ENCODE measurements at places on chromosomes 1 and 21. TPM values are rescaled to one million over a fixed set of nuclear protein-coding genes. Genes with fewer than 3 reads are reported as not detected.

Gene MAP3K6
- 14.9 TPM for total RNA-seq

Gene COL9A2
- total RNA-seq = 0.20 TPM

Gene AGL
- total RNA-seq = 3.5 TPM

Gene NIBAN1
- total RNA-seq = 0.81 TPM

Gene ADAMTS1
- 0.08 TPM for total RNA-seq

Measured in A549 treated with Hydrocortisone at 1 μM for 4 hours (cell line).